Esophagus muscularis mucosa (tissue), 4 donors: ENCODE measurements at places on chromosomes 5 and 9. TPM values are rescaled to one million over a fixed set of nuclear protein-coding genes. Genes with fewer than 3 reads are reported as not detected.

- no peaks in the 10 kb centered on the region for H3K27me3 ChIP-seq
- H3K4me3 ChIP-seq: no peak overlapping the region
- no peaks in the 10 kb centered on the region for H3K4me1 ChIP-seq
- DNase-seq: no peak
Observed at GRCh38 chr5:133914434-133914833, 54.0 kb downstream of the C5orf15 start.

- H3K4me3 ChIP-seq: peak overlapping the region; percentile 53
- H3K4me1 ChIP-seq: peaks cover 14% of the 10 kb centered on the region
- DNase-seq: no peak
- peaks cover 27% of the 10 kb centered on the region for H3K27me3 ChIP-seq
- H3K27ac ChIP-seq: no peak overlapping the region
Observed at GRCh38 chr9:137878146-137878941, 762 bp downstream of the CACNA1B start.

SGCD gene
- total RNA-seq: 24.4 TPM

FANCG gene
- total RNA-seq: 5.8 TPM

PCDHA9 gene
- total RNA-seq: 0.06 TPM

- peak overlapping the region; percentile 99 for H3K27ac ChIP-seq
- no peaks in the 10 kb centered on the region for H3K27me3 ChIP-seq
- DNase-seq: no peak
- H3K36me3 ChIP-seq: no peaks in the 10 kb centered on the region
Observed at GRCh38 chr9:136547508-136548215, 1.8 kb upstream of the NOTCH1 start.

SLCO6A1 gene
- total RNA-seq: not detected

ADGRV1 gene
- 1.4 TPM for total RNA-seq

DNA sequence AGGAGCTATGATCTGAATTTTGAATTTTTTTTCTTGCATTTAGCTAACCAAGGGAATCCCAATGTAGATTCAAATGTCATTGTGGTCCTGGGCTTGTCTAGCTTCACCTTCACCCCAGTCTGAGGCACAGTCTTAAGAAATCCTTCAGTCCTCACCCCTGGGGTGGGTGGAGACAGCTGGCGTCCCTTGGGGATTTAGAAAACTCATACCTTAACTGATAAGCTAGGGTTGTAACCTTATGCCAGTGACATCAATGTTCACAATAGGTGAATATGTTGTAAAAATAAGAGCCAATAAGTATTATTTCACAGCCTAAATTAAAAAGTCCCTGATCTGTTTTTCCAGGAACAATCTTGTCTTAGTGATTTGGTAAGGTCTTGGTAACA is 4.6 kb downstream of the ISOC1 start:
- H3K36me3 ChIP-seq: no peaks in the 10 kb centered on the region
- no peaks in the 10 kb centered on the region for H3K27me3 ChIP-seq
- peaks cover 71% of the 10 kb centered on the region for H3K4me1 ChIP-seq
- no peak for DNase-seq
- H3K27ac ChIP-seq: peak overlapping the region; percentile 94
- H3K4me3 ChIP-seq: peak overlapping the region; percentile 44

NLN gene
- 9.4 TPM for total RNA-seq

F2R gene
- total RNA-seq: 12.1 TPM

DNA sequence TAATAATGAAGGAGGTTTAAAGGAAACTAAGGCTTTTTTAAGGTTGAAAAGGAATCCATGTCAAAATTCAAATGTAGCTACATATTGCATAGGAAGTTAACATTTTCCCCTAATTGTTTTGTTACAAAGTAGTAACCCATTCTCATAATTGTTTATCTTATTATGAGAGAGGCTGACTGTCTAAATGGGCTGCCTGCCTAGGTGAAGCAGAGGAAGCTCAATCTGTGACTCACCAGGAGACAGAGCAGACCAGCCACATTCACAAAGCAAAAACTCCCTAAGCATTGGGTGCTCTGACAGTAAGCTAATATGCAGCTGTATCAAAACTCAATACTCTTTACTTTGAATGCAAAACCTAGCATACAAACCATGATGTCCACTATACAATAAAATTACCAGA is 208.5 kb downstream of the ROR2 start:
- H3K36me3 ChIP-seq: peaks cover 7% of the 10 kb centered on the region
- peak overlapping the region; percentile 13 for H3K27ac ChIP-seq
- DNase-seq: no peak
- H3K27me3 ChIP-seq: no peaks in the 10 kb centered on the region

- H3K36me3 ChIP-seq: no peaks in the 10 kb centered on the region
- H3K4me3 ChIP-seq: no peak overlapping the region
- no peak for DNase-seq
- no peaks in the 10 kb centered on the region for H3K27me3 ChIP-seq
- no peak overlapping the region for H3K27ac ChIP-seq
Observed at GRCh38 chr9:133888048-133888808, 103.9 kb downstream of the VAV2 start.

GRCh38 chr9:72943844-72944462 is 8.9 kb downstream of the ALDH1A1 start:
- H3K27ac ChIP-seq: no peak overlapping the region
- DNase-seq: no peak
- H3K27me3 ChIP-seq: no peaks in the 10 kb centered on the region
- no peaks in the 10 kb centered on the region for H3K4me1 ChIP-seq

WHRN gene
- 12.6 TPM for total RNA-seq

IL6ST gene
- 561 TPM for total RNA-seq

DPYSL3 gene
- 449 TPM for total RNA-seq

DNA sequence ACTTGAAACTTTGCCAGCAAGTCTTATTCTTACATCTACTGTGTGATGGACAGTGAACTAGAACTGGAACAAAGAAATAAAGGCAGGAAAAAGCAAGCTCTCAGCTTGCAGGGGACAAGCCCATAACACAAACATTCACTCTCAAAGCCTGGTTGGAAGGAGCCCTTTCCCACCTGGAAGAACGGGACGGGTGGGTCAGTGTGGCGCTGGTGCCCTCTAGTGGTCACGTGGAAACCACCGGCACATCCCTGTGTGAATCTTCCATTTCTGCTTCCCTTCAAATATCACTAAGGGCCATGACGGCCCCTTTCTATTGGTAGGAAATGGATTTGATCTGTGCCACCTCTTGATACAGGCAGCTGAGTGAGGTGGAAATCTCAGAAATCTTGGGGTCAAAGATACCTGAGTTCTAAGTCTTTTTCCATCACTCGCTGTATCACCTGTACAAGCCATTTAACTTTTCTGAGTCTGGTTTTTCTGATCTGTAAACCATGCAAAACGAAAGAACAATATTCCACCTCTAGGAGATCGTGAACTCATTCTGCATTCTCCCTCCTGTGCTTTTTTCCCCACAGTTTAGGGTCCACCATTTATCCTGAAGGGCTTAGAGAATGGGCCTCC is 211.6 kb downstream of the MSX2 start:
- H3K4me3 ChIP-seq: no peak overlapping the region
- H3K27me3 ChIP-seq: peaks cover 12% of the 10 kb centered on the region
- peaks cover 8% of the 10 kb centered on the region for H3K4me1 ChIP-seq

CDC37L1 gene
- total RNA-seq: 115 TPM

GRCh38 chr5:10674582-10674981 is 86.5 kb downstream of the DAP start:
- H3K4me3 ChIP-seq: no peak overlapping the region
- peaks cover 18% of the 10 kb centered on the region for H3K36me3 ChIP-seq
- H3K27me3 ChIP-seq: no peaks in the 10 kb centered on the region
- H3K4me1 ChIP-seq: no peaks in the 10 kb centered on the region

NTNG2 gene
- 5.7 TPM for total RNA-seq

ANKH gene
- total RNA-seq: 49.4 TPM

DNA sequence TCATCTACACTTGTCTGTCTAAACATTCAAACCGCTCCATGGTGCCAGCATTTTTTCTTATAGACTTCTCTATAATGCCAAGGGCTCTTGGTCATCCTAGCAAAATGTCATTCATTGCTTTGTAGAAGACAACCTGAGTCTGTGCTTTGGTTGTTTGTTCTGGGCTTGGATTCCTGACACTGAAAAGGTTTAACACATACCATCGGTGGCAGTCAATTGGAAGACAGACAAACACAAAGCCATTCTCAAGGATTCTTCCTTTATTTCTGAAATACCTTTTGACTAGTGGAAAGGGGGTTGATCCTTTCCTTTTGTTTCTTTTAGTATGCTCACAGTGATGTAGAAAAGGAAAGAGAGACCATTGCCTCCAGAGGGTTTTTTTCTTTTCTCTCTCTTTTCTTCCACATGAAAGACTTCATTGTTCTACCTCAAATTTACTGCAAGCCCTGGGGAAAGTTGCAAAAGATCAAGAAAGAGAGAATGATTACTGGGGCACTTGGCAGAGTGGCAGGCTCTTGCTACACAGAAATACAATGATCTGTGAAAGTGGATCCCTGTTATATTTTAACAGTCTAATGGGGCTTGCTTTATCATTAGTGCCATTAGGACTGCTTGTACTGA is 66.4 kb upstream of the TMC1 start:
- no peak overlapping the region for H3K4me3 ChIP-seq
- no peaks in the 10 kb centered on the region for H3K36me3 ChIP-seq
- H3K4me1 ChIP-seq: no peaks in the 10 kb centered on the region
- H3K27ac ChIP-seq: no peak overlapping the region
- no peak for DNase-seq
- H3K27me3 ChIP-seq: no peaks in the 10 kb centered on the region

DNA sequence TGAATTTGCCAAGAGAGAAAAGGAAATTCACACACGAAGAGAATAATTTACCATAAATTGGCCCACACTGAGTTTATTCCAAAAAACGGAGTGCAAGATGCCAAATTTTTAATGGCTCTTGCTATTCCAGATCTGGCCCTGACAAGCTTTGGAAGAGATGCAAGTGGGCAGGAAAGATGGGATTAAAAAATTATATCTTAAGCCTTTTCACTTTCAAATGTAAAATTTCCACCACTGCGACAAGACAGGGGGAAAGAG is 352.4 kb downstream of the GLIS3 start:
- H3K36me3 ChIP-seq: no peaks in the 10 kb centered on the region
- H3K4me3 ChIP-seq: no peak overlapping the region
- no peaks in the 10 kb centered on the region for H3K27me3 ChIP-seq
- DNase-seq: no peak

GRCh38 chr5:73514418-73514817 is 16.2 kb downstream of the BTF3 start:
- no peak overlapping the region for H3K27ac ChIP-seq
- H3K4me1 ChIP-seq: peaks cover under 1% of the 10 kb centered on the region
- no peak for DNase-seq
- no peaks in the 10 kb centered on the region for H3K36me3 ChIP-seq

CKMT2 gene
- total RNA-seq: 14.9 TPM

SPINK7 gene
- not detected for total RNA-seq

DNA sequence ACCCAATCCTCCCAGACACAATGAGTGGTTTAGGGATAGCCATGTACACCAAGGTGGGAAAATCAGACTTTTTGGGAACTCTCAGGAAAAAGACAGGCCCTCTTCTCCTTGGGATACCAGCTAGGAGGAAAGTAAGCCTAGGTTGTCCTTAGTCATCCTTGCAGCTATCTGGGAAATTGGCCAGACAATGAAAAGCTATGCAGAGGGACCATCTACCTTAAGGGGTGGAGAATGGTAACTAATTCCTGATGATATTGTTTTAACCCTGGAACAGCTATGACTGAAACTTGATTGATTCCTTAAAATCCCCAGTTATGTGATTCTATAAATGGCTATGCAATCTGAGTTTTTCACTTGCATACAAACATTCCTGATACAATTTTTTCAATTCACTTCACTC is 88.9 kb upstream of the BNC2 start:
- H3K27me3 ChIP-seq: no peaks in the 10 kb centered on the region
- no peak overlapping the region for H3K27ac ChIP-seq
- DNase-seq: no peak
- H3K36me3 ChIP-seq: no peaks in the 10 kb centered on the region

DNA sequence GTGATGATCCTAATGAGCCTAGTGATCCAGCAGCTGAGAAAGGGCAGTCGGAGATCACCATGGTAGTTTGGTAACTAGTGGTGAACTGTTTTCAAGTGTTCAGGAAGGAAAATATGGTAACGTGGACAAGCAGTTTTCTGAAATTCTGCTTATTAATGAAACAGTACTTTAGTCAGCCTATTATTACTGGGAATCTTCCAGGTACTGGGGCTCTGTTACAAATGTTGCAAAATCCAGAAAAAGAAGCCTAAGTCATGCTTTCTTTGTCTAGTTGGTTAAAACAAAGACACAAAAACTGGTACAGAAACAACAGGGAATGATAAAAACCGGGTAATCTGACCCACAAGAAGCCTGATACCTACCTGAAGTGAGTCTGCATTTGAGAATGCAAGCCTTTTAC is 18.2 kb downstream of the TTC23L start:
- no peaks in the 10 kb centered on the region for H3K36me3 ChIP-seq
- no peak for DNase-seq
- H3K4me1 ChIP-seq: no peaks in the 10 kb centered on the region
- no peaks in the 10 kb centered on the region for H3K27me3 ChIP-seq
- H3K4me3 ChIP-seq: no peak overlapping the region

MYOT gene
- 35.6 TPM for total RNA-seq

STK10 gene
- total RNA-seq: 21.8 TPM

- H3K27me3 ChIP-seq: no peaks in the 10 kb centered on the region
- H3K4me1 ChIP-seq: no peaks in the 10 kb centered on the region
- DNase-seq: no peak
Observed at GRCh38 chr5:135821061-135821801, 13.2 kb upstream of the SLC25A48 start.

DNA sequence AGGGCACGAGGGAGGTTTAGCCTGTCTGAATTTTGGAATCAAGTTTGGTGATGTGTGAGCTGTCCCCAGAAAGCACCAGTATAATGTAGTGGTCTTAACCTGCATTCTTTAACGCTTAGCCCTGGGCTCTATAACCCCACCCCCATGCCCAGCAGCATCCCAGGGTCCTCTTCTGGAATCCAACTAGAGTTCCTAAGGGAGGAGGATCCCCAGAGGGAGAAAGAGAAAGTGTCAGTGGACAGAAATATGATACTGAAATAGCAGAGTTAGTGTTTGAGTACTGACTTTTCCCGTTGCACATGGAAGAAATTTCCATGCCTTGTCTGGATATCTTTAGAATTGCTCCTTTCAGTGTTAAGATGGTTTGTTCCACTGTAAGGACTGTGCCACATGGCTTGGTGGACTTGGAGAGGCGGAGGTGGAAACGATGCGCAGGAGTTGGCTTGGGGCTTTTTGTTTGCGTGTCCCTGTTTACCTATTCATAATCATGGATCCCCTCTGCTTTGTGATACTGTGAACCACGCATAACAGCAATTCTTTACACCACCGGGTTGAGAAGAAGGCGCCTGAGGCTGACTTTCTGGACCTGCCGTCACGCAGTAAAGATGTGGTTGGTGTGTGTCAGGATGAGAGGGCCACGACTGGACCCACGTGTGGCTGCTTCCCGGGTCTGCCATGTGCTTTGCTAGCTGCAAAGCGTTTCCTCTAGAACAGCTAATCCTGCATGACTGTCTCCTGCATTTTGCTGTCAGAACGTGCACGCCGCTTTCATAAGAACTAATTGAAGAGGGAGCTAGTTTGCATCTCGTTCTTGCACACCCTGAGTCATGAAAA is 142.3 kb downstream of the SMARCA2 start:
- H3K27me3 ChIP-seq: no peaks in the 10 kb centered on the region
- H3K36me3 ChIP-seq: no peaks in the 10 kb centered on the region
- H3K27ac ChIP-seq: peak overlapping the region; percentile 62
- H3K4me1 ChIP-seq: peaks cover 12% of the 10 kb centered on the region
